ENCODE measurements at places on chromosomes 1 and 21. TPM values are rescaled to one million over a fixed set of nuclear protein-coding genes. Genes with fewer than 3 reads are reported as not detected.

The KRTAP19-1 gene
- not detected for polyA plus RNA-seq

DNA sequence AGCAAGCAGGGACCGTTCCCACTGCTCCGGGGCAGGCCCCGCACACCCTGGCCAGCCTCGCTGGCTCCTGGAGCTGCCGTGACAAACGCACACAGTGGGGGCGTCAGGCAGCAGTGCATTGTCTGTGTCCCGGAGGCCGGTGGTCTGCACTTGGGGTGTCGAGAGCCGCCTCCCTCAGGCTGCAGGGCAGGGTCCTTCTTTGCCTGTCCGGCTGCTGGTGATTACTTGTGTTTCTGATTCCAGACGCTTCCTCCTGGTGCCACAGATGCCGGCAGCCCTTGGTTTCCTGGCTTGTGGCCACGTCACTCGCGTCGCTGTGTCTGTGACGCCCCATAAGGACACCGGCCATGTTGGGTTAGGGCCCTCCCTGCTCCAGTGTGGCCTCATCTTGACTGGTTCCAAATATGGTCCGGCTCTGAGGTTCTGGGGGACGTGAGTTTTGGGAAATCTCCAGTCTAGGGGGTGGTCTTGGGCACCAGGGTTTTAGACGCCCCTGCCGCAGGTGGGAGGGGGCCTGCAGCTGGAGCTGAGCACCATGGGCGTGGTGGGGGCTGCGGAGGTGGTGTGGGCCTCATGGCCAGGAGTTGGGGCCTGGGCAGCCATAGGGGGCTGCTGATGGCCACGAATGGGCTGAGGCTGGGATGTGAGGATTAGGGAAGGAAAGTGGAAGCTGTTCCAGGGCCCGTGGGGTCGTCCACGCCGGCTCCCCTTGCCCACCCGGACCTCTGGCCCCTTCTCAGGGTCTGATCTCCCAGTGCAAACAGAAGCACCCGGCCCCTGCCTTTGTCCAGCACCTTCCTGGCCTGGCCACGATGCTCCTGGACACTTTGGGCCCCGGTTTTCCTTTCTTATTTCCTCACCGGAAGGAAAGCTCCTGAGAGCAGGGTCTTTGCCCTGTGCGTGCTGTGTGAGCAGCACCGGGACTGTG, 41.0 kb downstream of the SLX9 start:
- no peak for DNase-seq

GRCh38 chr1:18513995-18514394, 33.3 kb downstream of the KLHDC7A start:
- no peak for DNase-seq

DNA sequence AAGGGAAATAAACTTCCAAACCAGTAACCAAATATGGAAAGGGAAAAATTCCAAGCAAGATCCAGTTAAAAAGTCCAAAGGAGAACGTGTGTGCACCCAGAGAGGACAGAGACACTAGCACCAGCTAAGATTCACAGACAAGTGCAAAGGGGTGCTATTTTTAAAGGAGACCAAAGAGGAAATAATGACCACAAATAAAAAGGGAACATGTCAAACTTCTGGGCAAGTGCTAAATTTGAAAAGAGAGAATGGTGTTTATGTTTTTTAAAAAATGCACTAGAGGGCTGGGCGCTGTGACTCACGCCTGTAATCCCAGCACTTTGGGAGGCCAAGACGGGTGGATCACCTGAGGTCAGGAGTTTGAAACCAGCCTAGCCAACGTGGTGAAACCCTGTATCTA, 8.6 kb downstream of the JAM2 start:
- no peak for DNase-seq

GRCh38 chr1:159092036-159092760, 15.6 kb upstream of the AIM2 start:
- DNase-seq, result no peak

Measured in aorta (tissue), 5 donors.